MG63 (cell line): ENCODE measurements at places on chromosomes 1 and 21.

- DNase-seq, result no peak
These were observed 130.2 kb downstream of the TPR start for GRCh38 chr1:186244825-186245224.

DNA sequence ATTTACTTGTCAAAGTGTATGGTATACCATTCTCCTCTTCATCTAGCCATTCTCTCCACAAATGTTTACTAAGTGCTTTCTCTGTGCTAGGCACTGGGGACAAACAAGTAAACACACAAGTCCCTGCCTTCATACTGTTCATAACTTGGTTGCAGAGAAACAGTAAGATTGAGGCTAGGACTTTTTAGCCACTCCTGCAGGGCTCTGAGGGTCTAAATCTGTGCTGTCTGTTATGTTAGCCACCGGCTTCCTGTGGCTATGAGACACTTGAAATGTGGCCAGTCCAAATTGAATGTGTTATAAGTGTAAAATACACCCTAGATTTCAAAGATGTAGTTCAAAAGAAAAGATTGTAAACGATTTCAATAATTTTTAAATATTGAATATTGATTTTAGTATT lies 50.2 kb downstream of the AZIN2 start:
- DNase-seq, result no peak

DNA sequence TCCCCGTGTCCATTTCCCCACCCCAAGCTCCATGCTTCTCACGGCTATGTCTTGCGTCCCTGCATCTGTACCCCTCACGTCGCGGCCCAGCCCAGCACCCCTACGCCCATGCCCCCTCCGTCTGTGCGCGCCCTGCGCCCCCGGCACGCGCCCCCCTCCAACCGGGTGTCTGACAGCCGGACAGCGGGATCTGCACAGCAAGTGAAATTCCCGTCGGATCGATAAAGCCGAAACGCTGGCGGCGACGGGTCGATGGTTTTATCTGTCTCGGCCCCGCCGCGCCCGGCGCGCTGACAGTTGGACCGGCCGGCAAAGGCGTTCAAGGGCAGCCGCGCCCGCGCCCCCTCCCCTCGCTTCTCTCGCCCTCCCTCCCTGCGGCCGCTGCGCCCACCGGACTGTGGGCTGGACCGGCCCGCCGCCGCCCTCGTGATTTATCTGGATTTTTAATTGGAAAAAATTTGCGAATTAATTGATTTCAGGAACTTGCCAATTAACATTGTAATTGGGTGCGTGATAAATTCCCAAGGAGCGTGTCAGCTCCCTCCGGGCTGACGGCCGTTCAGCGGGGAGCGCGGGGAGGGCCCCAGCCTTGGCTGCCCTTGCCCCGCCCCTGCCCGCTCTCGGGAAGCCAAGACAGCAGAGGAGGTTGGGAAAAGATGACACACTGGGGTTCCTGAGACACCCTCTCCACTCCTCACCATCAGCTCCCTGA lies 57.1 kb downstream of the TMEM53 start:
- peak; percentile 42 for DNase-seq

DNA sequence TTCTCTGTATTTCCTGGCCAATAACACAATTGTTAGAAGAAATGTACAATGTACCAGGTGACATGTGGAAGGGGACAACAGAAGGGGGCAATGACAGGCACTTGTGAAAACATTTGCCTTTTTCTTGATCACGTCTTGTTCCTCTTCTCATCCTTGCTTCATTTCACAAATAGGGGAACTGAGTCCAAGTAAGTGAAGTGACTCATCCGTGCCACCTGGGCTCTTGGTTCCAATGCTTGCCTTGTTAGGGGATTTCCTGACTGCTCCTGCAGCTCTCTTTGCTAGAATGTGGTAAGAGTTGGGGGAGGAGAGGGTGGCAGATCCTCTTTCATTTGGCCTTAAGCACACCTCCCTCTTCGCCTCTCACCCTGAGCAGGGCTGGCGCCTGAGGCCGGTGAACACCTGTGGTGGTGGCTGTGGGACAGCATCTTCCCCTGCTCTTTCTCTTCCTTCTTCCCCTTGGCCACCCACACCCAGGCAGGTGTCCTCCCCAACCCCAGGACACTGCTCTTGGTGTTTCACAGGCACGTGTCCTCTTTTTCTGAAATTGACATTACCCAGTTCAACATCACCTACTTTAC lies 2.2 kb upstream of the RHEX start:
- DNase-seq, result no peak

- DNase-seq, result no peak
These were observed 689.9 kb downstream of the MATN1 start for GRCh38 chr1:30033256-30034104.

DNA sequence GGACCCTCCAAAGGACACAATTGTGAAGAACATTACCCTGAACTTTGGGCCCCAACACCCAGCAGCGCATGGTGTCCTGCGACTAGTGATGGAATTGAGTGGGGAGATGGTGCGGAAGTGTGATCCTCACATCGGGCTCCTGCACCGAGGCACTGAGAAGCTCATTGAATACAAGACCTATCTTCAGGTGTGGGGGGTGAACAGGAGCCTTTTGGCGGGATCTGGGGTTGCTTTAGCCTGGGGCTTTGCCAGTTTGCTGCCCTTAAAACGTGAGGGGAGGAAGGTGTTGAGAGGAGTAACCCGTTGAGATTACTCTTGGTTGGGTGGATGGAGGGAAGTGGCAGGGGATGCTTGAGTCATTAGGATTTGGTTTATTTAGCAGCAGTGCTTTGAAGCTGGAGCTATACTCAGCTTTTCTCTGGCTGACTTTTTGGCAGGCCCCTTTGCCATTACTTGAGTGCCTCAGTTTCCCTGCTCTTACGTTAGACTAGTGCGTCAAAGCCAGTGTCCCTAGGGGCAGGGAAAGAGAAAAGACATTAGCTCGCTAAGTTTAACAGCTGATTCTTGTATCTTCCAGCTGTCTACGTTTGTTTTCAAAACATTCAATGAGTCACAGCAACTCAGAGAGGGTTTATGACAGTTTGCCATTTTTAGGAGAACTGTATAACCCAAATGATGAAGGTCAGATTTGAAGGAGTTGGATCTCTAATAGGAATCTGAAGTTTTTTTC lies 4.4 kb downstream of the NDUFS2 start:
- no peak for DNase-seq

- DNase-seq, result no peak
These were observed 36.9 kb upstream of the GPR37L1 start for GRCh38 chr1:202085682-202086373.

DNA sequence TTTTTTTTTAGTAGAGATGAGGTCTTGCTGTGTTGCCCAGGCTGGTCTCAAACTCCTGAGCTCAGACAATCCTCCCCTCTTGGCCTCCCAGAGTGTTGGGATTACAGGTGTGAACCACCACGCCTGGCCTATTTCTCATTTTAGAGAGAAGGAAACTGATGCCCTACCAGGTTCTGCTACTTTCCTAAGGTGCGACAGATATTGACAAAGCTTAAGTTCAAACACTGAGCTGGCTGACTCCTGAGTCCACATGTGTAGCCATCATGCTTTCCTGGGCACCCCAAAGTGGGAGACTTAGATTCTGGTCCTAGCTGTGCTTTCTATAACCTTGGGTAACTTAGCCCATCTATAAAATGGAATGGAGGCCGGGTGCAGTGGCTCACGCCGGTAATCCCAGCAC lies 5.1 kb upstream of the TMEM222 start:
- DNase-seq, result no peak

- no peak for DNase-seq
These were observed 773 bp downstream of the RABIF start for GRCh38 chr1:202888221-202888530.

DNA sequence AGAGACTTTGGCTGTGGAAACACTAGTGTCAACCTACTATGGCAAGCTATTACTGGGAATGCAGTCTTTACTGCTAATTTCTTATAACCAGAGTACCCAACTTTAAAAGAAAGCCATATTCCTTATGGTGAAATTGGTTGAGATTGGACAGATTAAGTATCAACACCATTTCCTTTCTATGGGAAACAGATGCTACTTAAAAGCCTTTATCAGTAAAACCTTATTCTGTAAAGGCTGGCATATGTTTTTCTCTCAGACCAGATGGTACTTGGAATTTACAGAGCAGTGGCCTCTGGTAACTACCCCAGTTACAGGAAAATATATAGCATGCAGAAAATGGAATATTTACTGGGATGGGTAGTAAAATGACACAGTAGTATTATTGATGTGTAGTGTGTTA lies 18.8 kb downstream of the IFI44 start:
- no peak for DNase-seq

DNA sequence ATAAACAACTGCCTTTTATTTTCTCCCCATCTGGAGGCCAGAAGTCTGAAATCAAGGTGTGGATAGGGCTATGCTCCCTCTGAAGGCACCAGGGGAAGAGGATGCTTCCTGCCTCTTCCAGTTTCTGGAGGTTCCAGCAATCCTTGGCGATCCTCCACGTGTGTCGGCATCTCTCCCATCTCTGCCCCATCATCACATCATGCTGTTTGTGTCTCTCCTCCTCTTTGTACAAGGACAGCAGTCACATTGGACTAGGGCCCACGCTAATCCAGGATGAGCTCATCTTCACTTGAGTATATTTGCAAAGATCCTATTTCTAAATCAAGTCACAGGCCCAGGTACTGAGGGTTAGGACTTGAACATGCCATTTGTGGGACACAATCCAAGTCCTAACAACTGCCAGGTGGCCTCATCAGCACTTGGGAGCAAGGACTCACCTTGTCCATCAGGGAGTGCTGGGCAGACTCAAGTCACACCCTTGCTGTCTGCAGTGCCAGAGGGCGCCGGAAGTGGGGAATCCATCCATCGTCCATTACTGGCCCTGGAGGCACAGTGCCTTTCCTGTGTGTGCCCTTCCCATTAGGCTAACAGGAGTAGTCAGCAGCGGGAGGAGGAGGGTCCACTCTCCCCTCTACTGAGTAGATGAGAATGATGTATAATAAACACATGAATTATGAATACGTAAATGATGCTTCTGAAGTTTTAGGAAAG lies 185.4 kb upstream of the AJAP1 start:
- no peak for DNase-seq

DNA sequence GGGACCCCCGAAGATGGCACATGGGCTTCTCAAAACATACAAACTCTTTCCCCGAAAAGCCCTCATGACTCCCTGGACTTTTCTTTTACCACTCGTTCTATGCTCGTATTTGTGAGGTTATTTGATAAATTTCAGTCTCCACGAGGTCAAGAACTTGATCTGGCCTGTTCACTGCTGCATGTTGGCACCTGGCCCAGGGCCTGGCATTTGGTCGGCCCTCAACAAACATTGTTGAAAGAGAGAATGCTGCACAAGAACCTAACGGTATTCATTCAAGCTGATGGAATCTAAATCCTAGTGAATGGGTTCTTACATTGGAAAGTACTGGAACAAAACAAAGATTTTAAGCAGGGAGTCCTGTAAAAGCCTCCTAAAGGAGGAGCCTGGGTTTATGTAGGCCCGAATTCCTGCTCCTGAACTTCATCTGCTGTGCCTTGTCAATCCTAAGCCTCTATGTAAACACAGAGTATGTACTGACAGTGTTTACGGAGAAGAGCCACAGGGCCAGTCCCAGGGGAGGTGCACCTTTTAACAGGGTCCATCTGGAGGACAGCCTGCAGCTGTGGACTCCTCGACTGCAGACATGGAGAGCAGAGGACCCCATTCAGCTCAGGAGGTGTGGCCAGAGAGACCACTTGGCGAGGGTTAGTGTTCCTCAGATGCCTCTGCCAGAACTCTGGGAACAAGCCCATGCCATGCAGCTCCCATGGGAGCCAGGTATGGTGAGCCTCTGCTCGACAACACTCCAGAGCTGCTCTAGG lies 46.9 kb downstream of the L1TD1 start:
- DNase-seq, result no peak

GRCh38 chr1:1173793-1174415 lies at the start of gene TTLL10:
TTLL10 (plus strand) TSS chr1:1173880; CDS start chr1:1179216, 5,336 bp downstream.
- no peak for DNase-seq

- DNase-seq, result no peak
These were observed 1126.7 kb upstream of the ADGRL2 start for GRCh38 chr1:80673935-80674597.

DNA sequence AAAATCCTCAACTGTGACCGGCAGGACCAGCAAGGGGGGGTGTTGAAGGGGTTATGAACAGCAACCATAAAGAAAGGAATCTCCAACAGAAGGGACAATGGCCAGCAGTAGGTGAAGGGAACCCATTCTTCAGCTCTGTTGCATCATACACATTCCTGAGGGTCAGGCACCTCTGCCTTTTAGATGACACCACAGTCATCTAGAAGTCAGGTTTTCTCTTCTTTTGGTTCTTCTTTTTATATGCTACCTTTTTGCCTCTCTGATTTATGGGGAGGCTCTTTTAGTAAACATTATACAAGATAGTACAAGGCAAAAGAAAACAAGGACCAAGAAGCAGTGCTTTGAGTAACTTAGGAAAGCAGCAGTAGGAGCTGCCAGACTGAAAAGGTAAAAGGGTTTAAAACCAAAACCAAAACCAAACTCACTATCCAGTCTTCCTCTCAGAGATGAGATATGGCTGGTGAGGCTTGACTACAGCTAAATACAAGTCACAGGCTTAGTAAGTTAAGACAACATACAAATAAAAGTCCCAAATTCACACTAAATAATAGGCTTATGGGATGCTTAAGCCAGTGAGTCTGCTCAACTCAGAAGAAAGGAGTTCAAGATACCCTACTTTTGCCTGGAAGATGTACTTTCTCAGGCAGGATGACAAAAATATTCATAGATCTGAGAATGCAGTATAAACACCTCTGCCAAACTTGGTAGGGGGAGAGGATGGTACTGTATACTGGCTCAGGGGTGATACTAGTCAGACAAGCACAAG lies 4.1 kb downstream of the TEX38 start:
- no peak for DNase-seq

GRCh38 chr1:179425186-179425585 lies 59.4 kb downstream of the AXDND1 start:
- no peak for DNase-seq

GRCh38 chr1:2566101-2567045 lies 10.2 kb downstream of the TNFRSF14 start:
- no peak for DNase-seq

DNA sequence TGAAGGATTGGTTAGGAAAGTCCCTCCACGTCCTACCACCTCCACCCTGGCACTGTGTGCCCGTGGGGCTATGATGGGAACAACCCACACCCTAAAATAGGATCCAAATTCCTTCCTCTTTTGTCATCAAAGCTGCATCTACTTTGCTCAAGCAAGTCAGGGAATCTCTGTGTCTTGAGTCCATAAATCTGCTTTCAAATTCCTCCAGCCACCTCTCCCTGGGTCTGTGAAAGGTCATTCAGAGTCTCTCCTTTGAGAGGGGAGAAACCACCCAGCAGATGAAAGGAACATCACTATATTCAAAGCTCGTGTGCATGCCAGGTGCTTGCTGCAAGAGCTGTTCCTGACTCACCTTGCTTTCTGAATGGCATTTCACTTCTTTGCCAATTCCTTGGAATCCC lies 243.6 kb downstream of the TM2D1 start:
- no peak for DNase-seq

DNA sequence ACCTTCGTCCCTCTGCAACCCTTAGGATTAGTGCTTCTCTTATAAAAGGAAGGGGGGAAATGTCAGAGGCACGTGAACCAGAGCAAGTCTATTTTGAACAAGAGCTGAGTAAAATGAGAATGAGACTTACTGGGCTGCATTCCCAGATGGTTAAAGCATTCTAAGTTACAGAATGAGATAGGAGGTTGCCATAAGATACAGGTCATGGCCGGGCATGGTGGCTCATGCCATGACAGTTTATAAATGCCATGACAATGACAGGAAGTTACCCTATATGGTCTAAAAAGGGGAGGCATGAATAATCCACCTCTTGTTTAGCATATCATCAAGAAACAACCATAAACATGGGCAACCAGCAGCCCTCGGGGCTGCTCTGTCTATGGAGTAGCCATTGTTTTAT lies 2.5 kb upstream of the AQP10 start:
- no peak for DNase-seq
